ENCODE measurements at places on chromosomes 5 and 9.

DNA sequence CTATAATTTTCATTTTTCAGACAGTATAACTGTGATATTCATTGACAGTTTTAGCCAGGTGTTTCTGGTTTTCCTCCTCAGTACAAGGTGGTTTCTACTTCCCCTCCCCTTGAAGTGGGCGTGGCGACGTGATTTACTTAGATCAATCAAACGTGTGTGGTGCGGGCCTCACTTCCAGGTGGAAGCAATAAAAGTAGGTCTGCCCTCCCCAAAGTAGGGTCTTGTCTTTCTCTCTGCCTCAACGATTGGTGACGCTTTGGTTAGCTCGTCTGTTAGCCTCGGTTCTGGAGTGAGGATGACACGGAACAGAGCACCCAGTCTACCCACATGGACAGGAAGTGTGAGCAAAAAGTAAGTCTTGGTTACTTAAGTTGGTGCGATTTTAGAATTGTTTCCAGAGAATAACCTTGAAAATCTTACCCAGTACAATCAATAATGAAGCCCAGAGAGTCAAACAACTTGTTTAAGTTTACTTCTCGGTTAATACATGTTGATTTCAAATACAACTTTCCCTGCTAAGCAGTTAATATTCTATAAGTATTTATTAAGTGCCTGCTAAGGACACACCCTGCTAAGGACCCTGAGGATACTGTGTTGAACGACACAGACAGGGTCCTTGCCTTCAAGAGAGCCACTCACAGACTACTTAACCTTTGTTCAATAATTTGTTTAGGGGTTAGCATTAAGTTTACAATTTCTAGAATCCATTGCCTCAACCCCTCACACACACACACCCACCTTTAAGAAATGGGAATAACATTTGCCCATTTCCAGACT, 48.4 kb downstream of the COX7C start:
- no peaks in the 10 kb centered on the region for H3K27me3 ChIP-seq
- no peaks in the 10 kb centered on the region for H3K36me3 ChIP-seq
- H3K4me1 ChIP-seq: no peaks in the 10 kb centered on the region

GRCh38 chr9:76219560-76220151, 174.6 kb downstream of the RFK start:
- H3K4me1 ChIP-seq: no peaks in the 10 kb centered on the region
- H3K27me3 ChIP-seq: no peaks in the 10 kb centered on the region
- H3K36me3 ChIP-seq: no peaks in the 10 kb centered on the region
- no peak overlapping the region for H3K27ac ChIP-seq
- DNase-seq: peak; percentile 30
- H3K4me3 ChIP-seq: no peak overlapping the region

GRCh38 chr5:41522193-41522786, 11.9 kb upstream of the PLCXD3 start:
- peak; percentile 72 for DNase-seq
- no peaks in the 10 kb centered on the region for H3K36me3 ChIP-seq
- H3K4me3 ChIP-seq: no peak overlapping the region
- H3K4me1 ChIP-seq: peaks cover 4% of the 10 kb centered on the region

DNA sequence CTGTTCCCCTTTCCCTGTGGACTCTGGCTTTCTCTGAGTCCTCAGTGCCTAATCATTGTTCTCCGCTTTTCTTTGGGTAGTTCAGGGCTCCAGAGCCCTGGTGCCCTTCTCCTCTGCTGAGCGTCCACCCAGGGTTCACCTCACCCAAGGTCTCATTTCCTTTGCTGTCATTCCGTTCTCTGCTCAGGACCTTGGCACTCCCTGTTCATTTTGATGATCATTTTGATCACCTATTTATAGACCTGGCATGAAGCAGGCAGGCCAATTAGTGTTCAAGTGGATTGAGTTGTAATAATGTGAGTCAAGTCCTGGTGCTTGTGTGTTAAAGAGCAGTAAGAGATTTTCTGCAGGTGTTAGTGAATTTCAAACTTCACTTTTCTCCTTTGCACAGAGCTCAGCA, 3.6 kb downstream of the TRIO start:
- H3K4me3 ChIP-seq: no peak overlapping the region
- H3K27me3 ChIP-seq: no peaks in the 10 kb centered on the region
- peaks cover 29% of the 10 kb centered on the region for H3K4me1 ChIP-seq
- H3K27ac ChIP-seq: no peak overlapping the region

DNA sequence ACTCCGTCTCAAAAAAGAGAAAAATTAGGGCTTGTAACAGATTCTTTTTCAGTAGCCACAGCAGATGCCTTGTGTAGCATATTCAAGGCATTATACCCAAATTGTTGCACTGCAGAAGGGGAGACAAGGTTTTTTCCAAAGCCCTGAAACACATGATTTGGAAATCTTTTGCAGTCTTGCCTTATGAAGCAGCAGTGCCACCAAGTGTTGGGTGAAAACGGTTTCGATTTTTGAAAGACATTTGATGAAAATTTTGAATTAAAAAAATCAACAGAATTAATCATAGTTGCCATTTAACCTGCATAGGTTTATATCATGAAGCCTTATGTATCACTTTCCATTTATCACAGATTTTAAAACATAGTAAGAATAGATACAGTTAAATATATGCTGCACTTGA, 479.5 kb downstream of the TAF11L14 start:
- no peaks in the 10 kb centered on the region for H3K4me1 ChIP-seq
- peak; percentile 21 for DNase-seq
- no peaks in the 10 kb centered on the region for H3K27me3 ChIP-seq
- H3K36me3 ChIP-seq: no peaks in the 10 kb centered on the region
- no peak overlapping the region for H3K27ac ChIP-seq
- no peak overlapping the region for H3K4me3 ChIP-seq

DNA sequence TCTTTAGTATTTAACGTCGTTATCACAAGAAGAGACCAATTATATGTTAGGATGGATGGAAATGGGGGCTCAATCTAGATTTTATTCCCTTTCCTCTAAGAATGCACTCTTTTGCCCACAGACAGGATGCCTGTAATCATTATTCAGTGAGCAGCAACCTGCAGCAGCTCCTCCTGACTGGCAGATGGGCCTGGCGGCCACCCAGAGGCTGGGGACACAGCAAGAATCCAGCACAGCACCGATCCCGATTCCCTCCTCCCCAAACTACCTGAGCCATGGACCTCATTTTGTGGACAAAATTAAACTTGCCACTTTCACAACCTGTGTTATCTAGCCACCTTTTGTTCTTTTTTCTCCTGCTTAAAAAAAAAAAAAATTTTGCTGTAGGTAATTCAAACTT, 101.0 kb downstream of the USP20 start:
- H3K4me3 ChIP-seq: no peak overlapping the region
- H3K36me3 ChIP-seq: no peaks in the 10 kb centered on the region
- no peak overlapping the region for H3K27ac ChIP-seq
- H3K27me3 ChIP-seq: no peaks in the 10 kb centered on the region

GRCh38 chr5:54175-54730, 37.7 kb upstream of the PLEKHG4B start:
- no peaks in the 10 kb centered on the region for H3K36me3 ChIP-seq
- peak overlapping the region; percentile 19 for H3K4me3 ChIP-seq
- H3K27me3 ChIP-seq: peaks cover 5% of the 10 kb centered on the region

GRCh38 chr9:23621924-23622323, 204.1 kb downstream of the ELAVL2 start:
- no peak overlapping the region for H3K27ac ChIP-seq
- H3K4me1 ChIP-seq: no peaks in the 10 kb centered on the region
- no peaks in the 10 kb centered on the region for H3K27me3 ChIP-seq
- no peak for DNase-seq

GRCh38 chr9:116088396-116088795, 65.2 kb upstream of the PAPPA start:
- no peak overlapping the region for H3K27ac ChIP-seq
- DNase-seq: no peak
- H3K27me3 ChIP-seq: no peaks in the 10 kb centered on the region
- no peaks in the 10 kb centered on the region for H3K4me1 ChIP-seq

DNA sequence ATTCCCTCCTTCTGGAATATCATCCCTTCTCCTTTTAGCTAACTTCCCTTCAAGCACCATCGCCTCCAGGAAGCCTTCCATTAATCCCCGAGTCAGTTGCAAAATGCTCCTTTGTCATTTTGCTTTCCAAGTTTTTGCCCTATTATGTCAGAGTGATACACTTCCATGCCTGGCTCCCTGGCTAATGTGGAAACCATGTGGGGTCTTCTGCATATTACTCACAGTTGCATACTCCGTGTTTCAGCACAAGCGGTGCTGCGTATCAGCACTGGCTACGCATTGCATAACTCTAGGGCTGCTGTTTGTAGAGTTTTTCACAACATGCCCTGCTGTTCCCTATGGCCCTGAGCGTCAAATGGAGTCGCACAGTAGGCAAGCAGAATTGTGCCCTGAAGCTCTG, 1.9 kb downstream of the TEX53 start:
- H3K27ac ChIP-seq: no peak overlapping the region
- H3K4me1 ChIP-seq: no peaks in the 10 kb centered on the region
- H3K27me3 ChIP-seq: no peaks in the 10 kb centered on the region
- H3K36me3 ChIP-seq: no peaks in the 10 kb centered on the region
- DNase-seq: no peak
- H3K4me3 ChIP-seq: no peak overlapping the region

DNA sequence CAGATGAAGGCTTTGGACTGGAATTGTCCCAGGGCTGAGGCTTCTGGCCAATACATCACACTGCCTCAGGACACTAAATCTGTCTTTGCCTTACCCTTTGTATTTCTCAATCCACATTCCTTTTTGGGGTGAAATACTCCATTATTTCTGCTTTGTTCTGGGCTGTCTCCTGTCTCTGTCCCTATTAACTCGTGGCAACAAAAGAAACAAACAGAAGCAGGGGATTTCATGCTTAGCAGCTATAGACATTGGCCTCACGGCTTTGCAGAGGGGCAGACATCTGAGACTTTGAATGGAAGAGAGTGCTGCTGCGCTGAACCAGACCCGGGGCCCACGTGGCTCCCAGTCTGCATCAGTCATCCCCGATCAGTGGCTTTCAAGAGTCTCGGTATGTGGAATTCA, 129.7 kb downstream of the ARL15 start:
- no peak overlapping the region for H3K4me3 ChIP-seq
- DNase-seq: peak; percentile 75
- H3K36me3 ChIP-seq: no peaks in the 10 kb centered on the region

DNA sequence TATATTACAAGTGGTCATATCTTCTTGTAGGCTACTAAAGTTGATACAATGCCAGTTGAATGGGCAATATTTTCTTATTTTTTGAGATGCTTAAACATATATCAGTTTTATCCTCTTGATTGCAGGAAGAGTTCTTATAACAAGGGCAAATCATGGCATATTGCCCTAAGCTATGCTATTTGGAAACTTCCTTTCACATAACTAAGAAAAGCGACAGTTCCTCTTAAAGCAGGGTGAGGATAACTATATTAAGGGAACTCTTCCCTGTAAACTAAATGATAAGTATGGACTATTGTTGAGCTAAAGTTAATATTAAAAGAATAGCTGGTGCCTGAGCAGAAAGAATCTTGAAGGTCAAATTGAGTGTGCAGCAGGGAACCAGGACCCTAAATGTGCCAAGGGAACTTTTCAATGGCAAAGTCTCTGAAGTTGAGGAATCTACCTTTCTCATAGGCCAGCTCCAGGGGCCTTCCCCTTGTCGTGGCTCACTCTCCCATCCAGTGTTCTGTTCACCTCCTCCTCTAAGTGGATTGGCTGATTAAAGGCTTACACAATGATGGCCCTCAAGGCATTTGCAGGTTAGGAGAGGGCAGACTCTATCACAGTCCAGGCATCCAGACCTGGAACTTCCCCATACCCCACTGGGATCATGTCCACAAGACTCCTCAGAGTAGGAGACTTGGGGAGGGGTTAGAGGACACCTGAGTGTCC, 26.8 kb downstream of the FYB1 start:
- DNase-seq: no peak
- no peak overlapping the region for H3K4me3 ChIP-seq
- no peak overlapping the region for H3K27ac ChIP-seq
- H3K4me1 ChIP-seq: no peaks in the 10 kb centered on the region

Data from mesendoderm (in vitro differentiated cells).